ENCODE measurements at places on chromosomes 2 and 18. TPM values are rescaled to one million over a fixed set of nuclear protein-coding genes. Genes with fewer than 3 reads are reported as not detected.

- peak overlapping the region; percentile 69 for H3K27ac ChIP-seq
- no peaks in the 10 kb centered on the region for H3K27me3 ChIP-seq
- no peaks in the 10 kb centered on the region for H3K4me1 ChIP-seq
- peak overlapping the region; percentile 25 for H3K4me3 ChIP-seq
- no peak for DNase-seq
- no peaks in the 10 kb centered on the region for H3K36me3 ChIP-seq
Observed at GRCh38 chr2:157838442-157839161, 37.5 kb downstream of the ACVR1 start.

GRCh38 chr2:70084973-70085710 lies 2.1 kb upstream of the PCBP1 start:
- H3K4me1 ChIP-seq: no peaks in the 10 kb centered on the region
- no peaks in the 10 kb centered on the region for H3K27me3 ChIP-seq
- H3K36me3 ChIP-seq: no peaks in the 10 kb centered on the region
- no peak for DNase-seq
- peak overlapping the region; percentile 90 for H3K4me3 ChIP-seq
- H3K27ac ChIP-seq: peak overlapping the region; percentile 100

The RNF144A gene
- total RNA-seq: 17.1 TPM

DNA sequence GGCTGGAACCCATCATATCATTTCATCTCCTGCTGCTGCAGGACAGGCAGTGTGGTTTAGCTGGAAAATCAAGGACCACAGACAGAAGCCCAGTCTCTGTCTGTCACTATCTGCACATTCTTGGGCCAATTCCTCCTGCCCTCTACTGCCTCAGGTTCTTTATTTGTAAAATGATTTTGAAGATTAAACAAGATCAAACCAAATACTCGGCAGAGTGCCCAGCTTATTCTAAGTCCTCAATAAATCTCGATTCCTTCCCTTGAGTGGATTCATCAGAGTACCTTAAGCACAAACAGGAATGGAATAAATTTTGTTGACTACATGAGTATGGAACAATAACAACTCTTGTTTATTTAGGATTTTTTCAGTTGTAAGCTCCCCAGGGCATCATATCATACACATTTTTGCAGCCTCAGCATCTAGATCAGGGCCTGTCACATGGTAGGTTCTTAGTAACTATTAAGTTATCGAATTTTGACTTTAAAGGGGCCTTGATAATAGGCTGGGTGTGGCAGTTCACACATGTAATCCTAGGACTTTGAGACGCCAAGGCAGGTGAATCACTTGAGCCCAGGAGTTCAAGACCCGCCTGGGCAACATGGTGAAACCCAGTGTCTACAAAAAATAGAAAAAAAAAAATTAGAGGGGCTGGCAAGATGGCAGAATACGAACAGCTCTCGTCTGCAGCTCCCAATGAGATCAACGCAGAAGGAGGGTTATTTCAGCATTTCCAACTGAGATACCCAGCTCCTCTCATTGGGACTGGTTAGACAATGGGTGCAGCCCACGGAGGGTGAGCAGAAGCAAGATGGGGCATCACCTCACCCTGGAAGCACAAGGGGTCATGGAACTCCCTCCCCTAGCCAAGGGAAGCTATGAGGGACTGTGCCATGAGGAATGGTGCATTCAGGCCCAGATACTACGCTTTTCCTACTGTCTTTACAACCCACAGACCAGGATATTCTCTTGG lies 11.1 kb downstream of the RHOB start:
- no peaks in the 10 kb centered on the region for H3K36me3 ChIP-seq
- H3K27ac ChIP-seq: peak overlapping the region; percentile 64
- DNase-seq: no peak
- H3K4me1 ChIP-seq: peaks cover 1% of the 10 kb centered on the region

DNA sequence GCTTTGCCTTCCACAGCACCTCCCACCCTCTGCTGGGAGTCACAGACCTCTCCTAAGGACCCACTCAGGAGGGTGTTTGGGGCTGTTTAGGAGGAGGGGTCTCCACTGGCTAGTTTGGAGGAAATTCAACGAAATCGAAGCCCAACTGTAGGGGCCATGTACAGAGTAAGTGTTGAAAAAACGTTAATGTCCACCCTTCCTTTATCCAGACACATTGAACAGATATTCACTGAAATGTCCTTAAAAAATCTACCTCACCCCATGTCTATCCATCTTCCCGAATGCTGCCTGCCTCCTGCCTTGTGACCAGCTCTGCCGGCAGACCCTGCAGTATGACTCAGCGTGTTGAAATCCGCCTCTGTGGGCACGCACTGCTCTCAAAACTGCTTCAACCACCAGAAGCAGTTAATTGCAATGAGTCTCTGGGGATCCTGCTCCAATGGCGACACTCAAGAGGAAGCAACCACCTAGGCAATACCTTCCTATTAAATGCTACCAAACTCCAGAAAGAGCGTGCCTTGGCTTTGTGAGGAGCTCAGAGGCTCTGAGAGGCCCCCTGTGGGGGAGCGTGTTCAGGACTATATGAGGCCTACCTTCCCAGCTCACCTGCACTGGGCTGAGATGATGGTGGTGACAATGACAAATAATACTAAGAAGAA lies 61.4 kb upstream of the RTN4 start:
- no peaks in the 10 kb centered on the region for H3K27me3 ChIP-seq
- no peaks in the 10 kb centered on the region for H3K36me3 ChIP-seq
- H3K4me1 ChIP-seq: no peaks in the 10 kb centered on the region
- peak overlapping the region; percentile 72 for H3K27ac ChIP-seq
- no peak for DNase-seq

The COL3A1 gene
- total RNA-seq: 303 TPM

GRCh38 chr2:189580658-189581353 lies at the start of gene SLC40A1:
TSS of gene SLC40A1 (minus strand) at chr2:189580786. CDS start at chr2:189580460, 326 bp downstream.
- DNase-seq: peak; percentile 80
- H3K4me3 ChIP-seq: peak within 1 kb of the TSS; percentile 67
- H3K36me3 ChIP-seq: no peaks in the 10 kb centered on the region
- H3K4me1 ChIP-seq: no peaks in the 10 kb centered on the region

DNA sequence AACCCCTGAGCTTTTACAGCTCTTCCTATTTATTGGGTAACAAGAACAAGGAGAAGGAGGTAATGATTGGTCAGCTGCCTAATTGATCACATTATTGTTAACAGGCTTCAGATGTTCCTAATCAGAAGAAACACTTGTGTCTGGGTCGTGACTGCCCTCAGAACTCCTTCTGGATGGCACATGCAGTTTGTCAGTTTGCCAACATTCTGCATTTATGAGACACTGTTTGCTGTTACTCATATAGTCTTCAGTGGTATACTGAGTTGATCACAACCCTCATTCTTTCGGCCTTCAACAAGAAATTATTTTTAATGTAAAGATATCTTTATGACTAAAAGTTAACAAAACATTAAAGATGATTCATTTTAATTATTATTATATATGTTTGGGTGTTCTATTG lies 95.7 kb upstream of the DOCK10 start:
- no peaks in the 10 kb centered on the region for H3K27me3 ChIP-seq
- H3K36me3 ChIP-seq: no peaks in the 10 kb centered on the region
- H3K27ac ChIP-seq: no peak overlapping the region
- DNase-seq: no peak

DNA sequence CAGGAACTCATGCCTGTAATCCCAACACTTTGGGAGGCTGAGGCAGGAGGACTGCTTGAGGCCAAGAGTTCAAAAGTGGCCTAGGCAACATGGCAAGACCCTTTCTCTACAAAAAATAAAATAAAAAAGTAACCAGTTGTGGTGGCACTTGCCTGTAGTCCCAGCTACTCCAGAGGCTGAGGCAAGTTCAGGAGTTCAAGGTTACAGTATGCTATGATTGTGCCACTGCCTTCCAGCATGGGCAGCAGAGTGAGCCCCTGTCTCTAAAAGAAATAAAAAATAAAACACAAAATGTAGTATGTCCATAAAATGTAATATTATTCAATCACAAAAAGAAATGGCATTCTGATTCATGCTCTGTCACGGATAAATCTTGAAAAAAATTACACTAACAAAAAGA lies 11.9 kb downstream of the INO80C start:
- H3K27ac ChIP-seq: no peak overlapping the region
- no peak for DNase-seq
- H3K4me3 ChIP-seq: no peak overlapping the region
- no peaks in the 10 kb centered on the region for H3K4me1 ChIP-seq

The PJVK gene
- 9.4 TPM for total RNA-seq

DNA sequence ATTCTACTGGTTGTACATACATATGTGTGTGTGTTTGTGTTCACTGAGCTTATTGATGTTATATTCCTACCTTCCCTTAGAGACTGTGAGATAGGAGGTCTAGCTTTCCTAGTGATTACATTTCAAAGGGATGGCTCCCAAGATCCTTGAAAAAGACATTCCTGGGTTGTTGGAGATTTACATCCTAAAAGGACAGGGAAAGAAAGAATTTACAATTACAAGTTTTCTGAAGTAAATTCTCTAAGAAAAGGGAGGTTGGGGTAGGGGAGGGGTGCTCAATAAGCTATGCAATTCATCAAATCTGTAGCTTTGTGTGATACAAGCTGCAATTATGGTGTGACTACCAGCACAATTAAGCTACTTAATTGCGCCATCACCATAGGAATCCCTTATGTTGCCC lies 284.3 kb downstream of the NUP35 start:
- H3K36me3 ChIP-seq: no peaks in the 10 kb centered on the region
- H3K27me3 ChIP-seq: no peaks in the 10 kb centered on the region
- H3K27ac ChIP-seq: no peak overlapping the region

GRCh38 chr18:58113337-58113736 lies 69.3 kb downstream of the NEDD4L start:
- H3K4me3 ChIP-seq: no peak overlapping the region
- no peak for DNase-seq
- no peaks in the 10 kb centered on the region for H3K4me1 ChIP-seq
- H3K27ac ChIP-seq: no peak overlapping the region
- no peaks in the 10 kb centered on the region for H3K36me3 ChIP-seq
- no peaks in the 10 kb centered on the region for H3K27me3 ChIP-seq

- no peaks in the 10 kb centered on the region for H3K36me3 ChIP-seq
- H3K27ac ChIP-seq: no peak overlapping the region
- no peaks in the 10 kb centered on the region for H3K27me3 ChIP-seq
- H3K4me1 ChIP-seq: no peaks in the 10 kb centered on the region
Observed at GRCh38 chr18:74683573-74683972, 85.9 kb downstream of the ZNF407 start.

The DCC gene
- 0.15 TPM for total RNA-seq

GRCh38 chr2:604854-605524 lies 72.2 kb downstream of the TMEM18 start:
- no peaks in the 10 kb centered on the region for H3K4me1 ChIP-seq
- H3K27me3 ChIP-seq: no peaks in the 10 kb centered on the region
- no peaks in the 10 kb centered on the region for H3K36me3 ChIP-seq
- H3K4me3 ChIP-seq: no peak overlapping the region
- no peak overlapping the region for H3K27ac ChIP-seq
- no peak for DNase-seq

The ANKRD30BL gene
- total RNA-seq: not detected

The DSG4 gene
- total RNA-seq: not detected

DNA sequence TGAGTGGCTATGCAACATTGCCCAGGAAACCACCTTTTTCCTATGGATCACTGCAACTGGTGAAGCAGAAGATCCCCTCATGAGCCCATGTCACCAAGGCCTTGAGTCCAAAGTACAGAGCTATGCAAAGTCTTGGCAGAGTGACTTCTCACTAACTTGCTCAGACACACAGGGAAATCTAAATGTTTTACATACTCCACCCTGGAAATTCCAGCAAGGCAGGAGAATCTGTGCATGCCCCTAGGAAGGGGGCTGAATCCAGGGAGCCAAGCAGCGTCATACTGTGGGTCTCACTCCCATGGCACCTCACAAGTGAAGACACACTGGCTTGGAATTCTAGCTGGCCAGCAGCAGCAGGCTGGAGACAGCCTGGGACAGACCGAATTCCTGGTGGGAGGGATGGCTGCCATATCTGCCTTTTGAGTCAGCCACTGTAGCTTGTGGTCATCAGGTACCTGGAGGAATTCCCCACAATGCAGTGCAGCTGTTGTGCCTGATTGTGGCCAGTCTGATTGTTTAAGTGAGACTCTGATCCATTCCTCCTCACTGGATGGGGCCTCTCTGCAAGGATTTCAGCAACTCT lies 1817.4 kb downstream of the SUCLG1 start:
- DNase-seq: no peak
- H3K36me3 ChIP-seq: no peaks in the 10 kb centered on the region
- H3K4me1 ChIP-seq: no peaks in the 10 kb centered on the region
- no peak overlapping the region for H3K4me3 ChIP-seq

DNA sequence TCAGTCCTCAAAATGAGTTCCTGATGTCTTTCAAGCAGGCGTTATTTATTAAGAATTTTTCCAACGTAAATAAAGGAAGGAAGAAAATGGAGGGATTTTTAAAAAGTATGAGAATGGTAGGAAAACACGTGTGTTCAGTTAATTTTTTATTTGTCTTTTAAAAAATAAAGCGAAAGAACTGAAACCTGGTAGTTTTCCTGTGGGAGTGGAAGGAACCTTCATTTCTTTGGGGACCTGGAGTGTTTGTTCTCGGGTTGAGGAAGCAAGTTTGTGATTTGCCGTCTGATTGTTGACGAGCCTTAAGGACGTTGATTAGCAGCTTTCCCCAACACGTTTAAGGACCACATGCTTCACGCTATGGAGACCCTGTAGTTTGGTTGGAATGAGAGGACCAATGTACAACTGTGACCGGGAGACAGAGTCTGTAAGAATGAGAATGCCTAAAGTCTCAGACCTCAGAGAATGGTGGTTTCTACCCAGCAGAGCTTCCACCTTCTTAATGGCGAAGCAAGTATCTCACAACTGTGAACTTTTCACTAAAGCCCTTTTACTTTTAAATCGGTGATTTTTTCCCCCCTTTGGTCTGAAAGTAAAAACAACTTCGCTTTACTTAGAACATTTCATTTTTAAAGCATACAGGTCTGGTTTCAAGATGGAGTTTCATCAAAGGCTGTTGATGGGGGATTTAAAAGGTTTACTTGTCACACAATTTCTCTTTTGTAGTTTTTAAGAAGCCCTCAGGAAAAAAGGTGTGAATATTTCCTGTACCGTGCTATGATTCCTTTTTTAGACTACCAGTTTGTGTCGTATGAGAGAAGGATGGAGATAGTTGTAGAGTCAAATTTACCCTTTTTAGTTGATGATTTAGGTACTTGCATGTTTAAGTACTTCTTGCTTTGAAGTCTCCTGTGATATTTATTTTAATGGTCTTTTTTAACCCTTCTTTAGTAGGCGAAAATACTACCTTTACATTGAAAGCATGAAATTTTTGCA lies 1.4 kb downstream of the TTC39C start:
- no peaks in the 10 kb centered on the region for H3K36me3 ChIP-seq
- peaks cover 6% of the 10 kb centered on the region for H3K4me1 ChIP-seq
- H3K27ac ChIP-seq: peak overlapping the region; percentile 91
- no peaks in the 10 kb centered on the region for H3K27me3 ChIP-seq
- peak overlapping the region; percentile 87 for H3K4me3 ChIP-seq

The FER1L5 gene
- 0.73 TPM for total RNA-seq

The SEPTIN10 gene
- 93.5 TPM for total RNA-seq

GRCh38 chr2:75517547-75518230 lies 43.0 kb downstream of the EVA1A start:
- no peaks in the 10 kb centered on the region for H3K4me1 ChIP-seq
- H3K27ac ChIP-seq: no peak overlapping the region
- H3K36me3 ChIP-seq: no peaks in the 10 kb centered on the region
- H3K27me3 ChIP-seq: no peaks in the 10 kb centered on the region
- DNase-seq: no peak
